Fibroblast of skin of right quadriceps (primary cell): ENCODE measurements at places on chromosomes 1 and 21.
A peak's percentile ranks its signal among the peaks of the same experiment; 100 is the strongest.

- no peak for DNase-seq
Observed at GRCh38 chr21:30146558-30147282, 19.9 kb downstream of the CLDN17 start.

DNA sequence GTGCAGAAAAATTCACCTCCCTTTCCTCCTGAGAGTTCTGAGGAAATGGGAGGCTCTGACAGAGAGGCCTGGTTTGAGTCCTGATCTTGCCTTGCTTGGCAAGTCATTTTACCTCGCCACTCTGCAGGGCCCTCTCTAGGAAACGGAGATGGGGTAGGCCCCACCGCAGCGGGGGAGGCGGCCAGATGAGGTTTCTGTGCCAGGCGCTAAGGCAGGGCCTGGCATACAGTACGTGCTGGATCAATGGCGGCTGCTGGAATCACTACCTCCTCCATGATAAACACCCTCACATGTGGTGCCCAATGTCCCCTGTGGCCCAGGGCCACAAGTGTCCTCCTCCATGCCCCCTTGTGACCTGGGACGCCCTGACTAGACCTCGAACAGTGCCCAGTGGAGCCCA lies 499 bp upstream of the PLEKHG5 start:
- no peak for DNase-seq

DNA sequence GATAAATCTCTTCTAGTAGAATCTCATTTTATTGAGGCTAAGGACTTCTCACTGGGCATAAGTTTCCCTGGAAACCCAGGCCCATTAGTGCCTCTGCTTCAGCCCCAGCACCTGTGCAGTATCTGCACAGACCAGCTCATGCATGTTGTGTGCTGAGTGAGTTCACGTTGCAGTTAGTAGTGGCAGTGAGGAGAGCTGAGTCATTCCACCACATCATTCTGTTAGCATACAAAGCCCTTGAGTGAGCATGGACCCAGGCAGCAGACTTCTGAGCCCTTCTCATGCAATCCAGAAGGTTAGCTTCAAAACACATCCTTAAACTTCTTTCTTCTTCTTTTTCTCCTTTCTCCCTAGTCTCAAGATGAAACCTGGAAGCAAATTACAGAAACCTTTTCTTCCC lies 45.8 kb upstream of the NTPCR start:
- DNase-seq: peak; percentile 61

DNA sequence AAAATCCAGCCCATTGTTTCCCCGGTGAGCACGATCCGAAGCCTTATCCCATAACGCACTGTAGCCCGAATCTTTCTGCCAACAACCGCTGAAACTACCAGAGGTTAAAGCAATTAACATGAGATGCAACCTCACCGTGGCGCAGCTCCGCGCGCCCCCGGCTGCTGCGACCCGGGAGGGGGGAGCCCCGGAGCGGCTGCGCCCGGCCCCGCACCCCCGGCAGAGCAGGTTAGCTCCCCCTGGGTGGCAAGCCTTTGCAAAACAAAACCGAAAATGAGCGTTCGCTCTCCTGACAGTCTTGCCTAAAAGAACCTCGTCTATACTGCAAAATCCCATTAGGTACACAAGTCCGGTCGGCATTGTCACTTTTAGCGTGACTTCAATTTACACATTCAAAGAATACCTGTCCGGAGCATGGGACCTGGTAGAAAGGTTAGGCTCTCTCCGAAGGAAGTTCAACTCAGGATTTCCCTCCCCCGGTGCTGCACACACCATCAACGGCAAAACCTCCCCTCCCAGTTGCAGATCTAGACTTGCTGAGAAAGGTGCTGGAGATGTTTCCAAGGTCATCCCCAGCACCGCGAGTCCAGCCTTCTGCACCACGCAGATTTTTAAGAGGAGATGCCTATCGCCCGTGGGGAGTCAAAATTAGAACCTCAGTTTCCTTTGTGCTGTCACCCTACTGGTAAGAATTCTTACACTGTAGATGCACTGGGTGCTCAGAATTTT lies 107.5 kb downstream of the ZNF281 start:
- peak; percentile 53 for DNase-seq

DNA sequence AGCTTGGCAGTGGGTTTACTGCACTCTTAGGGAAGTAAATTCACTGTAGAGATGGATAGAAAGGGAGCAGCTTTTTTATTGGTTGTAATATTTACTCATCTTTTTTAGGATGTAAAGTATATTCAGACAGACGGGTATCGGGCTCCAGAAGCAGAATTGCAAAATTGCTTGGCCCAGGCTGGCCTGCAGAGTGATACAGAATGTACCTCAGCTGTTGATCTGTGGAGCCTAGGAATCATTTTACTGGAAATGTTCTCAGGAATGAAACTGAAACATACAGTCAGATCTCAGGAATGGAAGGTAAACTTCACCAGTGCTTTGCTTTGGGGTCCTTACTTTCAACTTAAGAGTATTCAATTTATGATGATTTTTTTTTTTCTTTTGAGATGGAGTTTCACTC lies 3.2 kb downstream of the UHMK1 start:
- DNase-seq: no peak

DNA sequence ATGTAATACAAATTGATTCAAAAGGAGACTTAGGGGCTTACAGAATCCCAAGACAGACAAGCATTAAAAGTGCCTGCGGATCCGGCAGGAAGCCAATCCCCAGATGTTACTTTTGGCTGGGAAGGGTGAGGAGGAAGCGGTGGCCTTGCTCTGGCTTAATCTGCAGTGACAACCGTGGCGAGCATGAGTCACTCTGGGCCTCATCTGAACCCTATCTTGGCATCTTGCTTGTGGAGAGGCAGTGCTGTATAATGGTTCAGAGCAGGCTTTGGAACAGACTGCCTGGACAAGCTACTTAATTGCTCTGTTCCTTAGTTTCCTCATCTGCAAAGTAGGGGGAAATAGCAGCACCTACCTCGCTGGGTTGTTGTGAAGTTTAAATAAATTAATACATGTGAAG lies 74.1 kb downstream of the XCL2 start:
- DNase-seq: peak; percentile 88

- DNase-seq: no peak
Observed at GRCh38 chr21:35811191-35811806, 249.0 kb downstream of the SETD4 start.
